ENCODE measurements at places on chromosomes 1 and 21. TPM values are rescaled to one million over a fixed set of nuclear protein-coding genes. Genes with fewer than 3 reads are reported as not detected.

The HES2 gene
- 0.72 TPM for total RNA-seq

The SRSF11 gene
- total RNA-seq, result 198 TPM

The TBX15 gene
- total RNA-seq, result 5.5 TPM

The CR1 gene
- total RNA-seq, result 1.2 TPM

The DENND2D gene
- total RNA-seq, result 7.1 TPM

The LRRC7 gene
- total RNA-seq, result 19.5 TPM

The POU3F1 gene
- total RNA-seq, result 3.0 TPM

The GSTM3 gene
- 130 TPM for total RNA-seq

The MLLT11 gene
- 34.2 TPM for total RNA-seq

The ROR1 gene
- total RNA-seq, result 11.7 TPM

The NBPF20 gene
- total RNA-seq, result 7.3 TPM

The KRTAP21-2 gene
- total RNA-seq, result not detected

The IVL gene
- not detected for total RNA-seq

The AMY1C gene
- total RNA-seq, result not detected

The FAM131C gene
- total RNA-seq, result 1.9 TPM

The HUNK gene
- total RNA-seq, result 4.8 TPM

The LHX4 gene
- total RNA-seq, result 1.3 TPM

The EXO5 gene
- 10.6 TPM for total RNA-seq

The BGLAP gene
- total RNA-seq, result 1.5 TPM
